ENCODE measurements at places on chromosomes 12 and 14.

GRCh38 chr14:24435192-24435810 lies 5.5 kb downstream of the KHNYN start:
- no peak for DNase-seq

DNA sequence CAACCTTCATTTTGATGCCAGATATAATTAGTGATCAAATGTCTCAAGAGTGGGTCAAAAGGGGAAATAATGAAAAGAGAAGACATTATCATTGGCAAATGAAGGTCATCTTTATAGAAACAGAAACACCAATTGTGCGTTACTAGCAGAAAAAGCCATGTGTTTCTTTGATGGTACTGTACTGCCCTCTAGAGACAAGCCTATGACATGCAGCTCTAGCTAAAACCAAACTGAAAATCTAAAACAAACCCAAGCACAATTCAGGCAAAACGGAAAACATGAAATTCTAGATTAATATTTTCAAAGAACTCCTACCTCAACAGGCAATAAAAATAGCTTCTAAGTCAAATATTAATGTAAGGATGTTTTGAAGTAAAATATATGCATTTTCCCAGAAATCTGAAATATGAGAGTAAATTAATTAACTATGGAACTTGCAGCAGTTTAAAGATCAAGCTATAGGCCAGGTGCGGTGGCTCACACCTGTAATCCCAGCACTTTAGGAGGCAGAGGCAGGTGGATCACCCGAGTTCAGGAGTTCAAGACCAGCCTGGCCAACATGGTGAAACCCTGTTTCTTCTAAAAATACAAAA lies 115.4 kb downstream of the KLHL28 start:
- DNase-seq, result no peak

DNA sequence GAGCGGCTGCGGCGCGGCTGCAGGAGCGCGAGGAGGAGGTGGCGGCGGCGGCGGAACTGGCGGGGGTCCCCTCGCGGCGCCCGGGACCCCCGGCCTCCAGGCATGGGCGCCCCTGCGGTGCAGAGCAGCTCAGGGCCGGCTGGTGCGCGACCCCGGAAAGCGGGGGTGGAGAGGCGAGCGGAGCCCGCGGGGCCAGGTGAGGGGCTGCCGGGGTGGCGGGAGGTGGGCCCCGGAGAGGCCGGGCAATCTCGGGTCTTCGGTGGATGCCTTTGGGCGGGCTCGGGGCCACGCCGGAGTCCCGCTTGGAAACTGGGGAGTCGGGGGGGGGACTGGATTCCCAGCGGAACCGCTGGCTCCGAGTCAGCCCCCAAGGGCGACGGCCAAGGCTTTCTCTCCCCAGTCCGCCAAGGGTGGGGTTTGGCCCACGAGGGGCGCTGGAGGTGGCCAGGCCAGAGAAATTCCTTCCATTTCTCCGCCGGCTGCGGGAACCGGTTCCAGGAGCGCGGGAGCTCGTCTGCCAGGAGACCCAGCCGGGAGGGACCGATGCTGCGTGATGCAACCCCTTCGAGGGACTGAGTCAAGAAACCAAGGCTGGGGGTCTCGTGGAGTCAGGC lies 13.9 kb upstream of the NR4A1 start:
- DNase-seq, result no peak

DNA sequence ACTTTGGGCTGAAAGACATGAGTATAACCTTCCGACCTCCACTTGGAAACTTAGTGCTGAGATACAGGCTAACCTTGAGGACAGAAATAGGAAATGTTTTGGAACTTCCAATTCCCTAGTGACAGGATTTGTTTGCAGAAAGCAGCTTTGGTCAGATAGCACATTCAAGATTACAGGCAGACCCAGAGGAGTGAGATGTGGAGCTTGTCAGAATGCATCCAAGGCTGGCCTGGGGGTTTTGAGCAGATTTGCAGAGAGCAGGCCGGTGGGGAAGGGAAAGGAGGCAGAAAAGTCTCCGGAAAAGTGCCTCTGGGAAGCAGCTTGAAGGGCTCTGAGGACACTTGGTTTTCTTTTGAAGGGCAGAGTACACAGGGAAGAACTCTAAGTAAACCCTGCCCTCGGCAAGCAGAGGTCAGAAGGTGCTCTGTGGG lies 180.3 kb downstream of the ETV6 start:
- no peak for DNase-seq

- DNase-seq, result no peak
Measured at GRCh38 chr14:28603606-28604005, 163.0 kb upstream of the FOXG1 start.
